ENCODE measurements at places on chromosomes 16 and 17. TPM values are rescaled to one million over a fixed set of nuclear protein-coding genes. Genes with fewer than 3 reads are reported as not detected.

The SARM1 gene
- 7.5 TPM for total RNA-seq

The LITAF gene
- total RNA-seq = 30.2 TPM

The ATP2C2 gene
- not detected for total RNA-seq

The SLC16A11 gene
- not detected for total RNA-seq

The CNGB1 gene
- not detected for total RNA-seq

Measured in regular cardiac myocyte (primary cell).